Omental fat pad (tissue), 4 donors: ENCODE measurements at places on chromosomes 12 and 14. TPM values are rescaled to one million over a fixed set of nuclear protein-coding genes. Genes with fewer than 3 reads are reported as not detected.

- DNase-seq, result no peak
Observed at GRCh38 chr12:72790273-72790672, 518.1 kb downstream of the TRHDE start.

DNA sequence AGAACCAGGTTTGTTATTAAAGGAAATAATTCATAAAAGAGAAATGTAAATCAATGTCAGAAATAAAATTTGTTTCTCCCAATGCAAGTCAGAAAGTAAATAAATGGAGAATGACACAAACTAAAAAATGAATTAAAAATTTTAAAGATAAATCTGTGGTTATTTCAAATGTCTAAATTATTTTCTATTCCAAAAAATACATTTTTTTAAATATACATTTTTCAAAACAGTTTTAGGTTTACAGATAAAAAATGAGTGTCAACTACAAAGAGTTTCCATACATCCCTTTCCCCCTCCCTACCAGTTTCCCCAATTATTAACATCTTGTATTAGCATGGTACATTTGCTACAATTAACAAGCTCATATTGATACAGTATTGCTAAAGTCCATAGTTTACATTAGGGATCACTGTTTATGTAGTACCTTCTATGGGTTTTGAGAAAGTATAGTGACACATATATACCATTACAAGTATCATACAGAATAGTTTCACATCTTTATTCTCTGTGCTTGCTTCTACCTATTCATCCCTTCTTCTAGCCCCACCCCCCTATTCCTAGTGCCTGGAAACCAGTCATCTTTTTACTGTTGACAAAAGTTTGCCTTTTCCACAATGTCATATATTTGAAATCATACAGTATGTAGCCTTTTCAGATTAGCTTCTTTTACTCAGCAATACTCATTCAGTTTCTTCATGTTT, 104.2 kb downstream of the RALGAPA1 start:
- DNase-seq, result no peak

DNA sequence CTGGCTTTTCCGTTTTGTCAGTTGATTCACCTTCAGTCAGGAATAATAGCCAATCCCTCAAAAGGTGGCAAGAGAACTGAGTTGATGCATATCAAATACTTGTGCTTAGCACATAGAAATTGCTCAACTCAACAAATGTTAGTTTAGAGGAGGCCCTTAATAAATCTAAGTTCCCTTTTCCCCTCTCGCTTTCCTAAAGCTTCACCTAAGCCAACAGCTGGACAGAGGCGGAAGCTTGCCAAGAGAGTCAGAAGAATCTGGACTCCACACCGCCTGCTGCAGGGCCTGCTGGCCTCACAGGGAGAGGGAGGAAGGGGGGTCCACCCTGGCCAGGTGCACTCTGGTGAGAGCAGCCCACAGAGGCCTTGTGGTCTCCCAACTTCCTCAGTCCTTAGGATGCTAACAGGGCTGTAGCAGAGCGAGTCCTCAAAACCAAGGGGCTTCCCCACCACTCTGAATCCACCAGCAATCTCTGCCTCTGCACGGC, 213.1 kb downstream of the CHST11 start:
- no peak for DNase-seq

Gene NUBPL
- 12.9 TPM for total RNA-seq

Gene HRK
- total RNA-seq, result not detected

DNA sequence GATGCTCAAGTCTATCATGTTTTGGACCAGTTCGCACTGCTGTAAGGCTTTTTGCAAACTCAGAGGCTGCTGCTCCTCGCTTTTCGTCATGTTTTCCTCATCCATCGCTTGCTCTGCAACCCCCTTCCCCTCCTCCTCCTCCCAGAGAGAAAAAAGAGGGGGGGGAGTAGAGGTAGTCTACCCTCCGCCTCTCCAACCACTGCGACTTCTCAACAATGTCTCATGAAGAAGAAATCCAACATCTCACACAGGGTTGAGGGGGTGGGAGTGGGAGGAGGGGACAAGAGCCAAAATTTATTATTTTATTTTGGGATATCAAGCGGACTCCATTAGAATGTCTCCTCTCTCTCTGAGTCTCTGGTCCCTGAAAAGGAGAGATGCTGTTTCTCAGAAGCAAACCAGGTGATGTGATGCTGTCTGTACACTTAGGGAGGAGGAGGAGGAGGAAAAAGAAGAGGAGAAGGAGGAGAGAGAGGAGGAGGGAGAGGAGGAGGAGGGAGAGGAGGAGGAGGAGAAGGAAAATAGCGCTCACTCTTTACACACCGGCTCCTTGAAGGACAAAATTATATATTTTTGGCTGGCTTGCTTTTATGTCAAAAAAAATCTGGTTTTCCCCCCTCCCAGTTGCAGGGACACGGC, 520 bp downstream of the KSR2 start:
- no peak for DNase-seq

Gene FRMD6
- total RNA-seq, result 13.5 TPM

DNA sequence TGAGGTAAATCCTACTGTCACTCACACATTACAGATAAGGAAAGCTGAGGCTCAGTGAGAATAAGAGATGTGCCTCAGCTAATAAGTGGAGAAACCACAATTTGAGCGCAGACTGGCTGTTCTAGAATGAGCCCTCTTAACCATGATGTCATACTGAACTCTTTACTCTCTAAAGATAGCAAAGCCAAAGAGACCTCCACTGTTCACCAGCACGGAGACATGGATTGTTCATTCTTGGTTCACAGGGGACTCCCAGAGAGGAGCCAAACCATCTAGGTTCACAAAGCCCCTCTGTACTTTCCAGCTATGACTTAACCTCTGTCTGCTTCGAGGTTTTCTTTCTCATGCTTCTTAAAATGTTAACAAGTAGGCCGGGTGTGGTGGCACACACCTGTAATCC, 32.7 kb upstream of the YARS2 start:
- DNase-seq, result no peak
